ENCODE measurements at places on chromosomes 2 and 18.

- DNase-seq, result no peak
Observed at GRCh38 chr2:148255929-148256328, 235.0 kb downstream of the MBD5 start.

GRCh38 chr2:195861821-195862220 is 204.8 kb downstream of the SLC39A10 start:
- no peak for DNase-seq

- no peak for DNase-seq
Observed at GRCh38 chr2:233705911-233706506, 6.7 kb upstream of the UGT1A5 start.

DNA sequence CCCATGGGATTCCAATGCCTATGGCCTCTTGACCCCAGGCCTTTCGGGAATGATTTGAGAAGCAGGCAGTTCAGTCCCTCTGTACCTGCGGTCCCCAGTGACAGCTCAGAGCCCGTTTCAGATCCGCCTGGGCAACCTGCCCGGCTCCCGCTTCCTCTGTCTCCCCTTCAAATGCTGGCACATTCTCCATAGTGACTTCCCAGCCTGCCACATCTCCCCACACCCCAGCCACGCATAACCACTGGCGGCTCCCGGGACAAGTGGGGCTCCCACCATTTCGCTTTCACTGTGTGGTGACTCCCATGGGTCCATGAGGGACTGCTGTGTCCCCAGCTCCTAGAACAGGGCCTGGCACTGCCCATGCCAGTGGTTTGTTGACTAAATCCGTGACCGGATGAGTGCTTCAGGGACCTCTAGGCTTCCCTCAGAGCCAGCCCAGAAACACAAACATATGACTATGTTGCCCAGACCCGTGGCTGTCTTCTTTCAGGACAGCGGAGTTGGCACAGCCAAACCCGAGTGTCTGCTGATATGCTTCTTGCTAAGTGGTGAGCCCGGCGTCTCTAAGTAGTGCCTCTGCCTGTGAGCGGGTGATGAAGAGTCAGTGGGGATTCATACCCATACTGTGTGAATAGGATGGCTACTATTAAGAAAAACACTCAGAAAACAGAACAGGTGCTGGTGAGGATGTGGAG is 91.2 kb downstream of the GLI2 start:
- DNase-seq, result peak; percentile 41

DNA sequence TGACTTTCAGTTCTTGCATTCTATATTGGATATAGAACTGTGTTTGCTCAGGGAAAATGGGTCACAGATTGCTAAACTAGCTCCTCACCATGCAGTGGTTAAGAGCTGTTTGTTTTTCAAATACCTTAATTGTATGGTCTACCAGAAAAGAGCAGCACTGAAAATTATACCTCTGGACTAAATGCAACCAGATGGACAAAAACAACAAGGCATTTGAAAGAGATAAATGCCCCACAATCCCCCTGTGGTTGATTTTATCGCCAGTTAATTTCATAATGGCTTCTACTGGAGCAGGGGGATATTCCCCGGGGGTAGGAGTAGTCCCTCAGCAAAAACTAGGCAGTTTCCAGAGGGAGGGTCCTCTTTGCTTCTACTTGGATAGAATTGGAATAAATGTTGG is 267.9 kb upstream of the TNP1 start:
- no peak for DNase-seq

DNA sequence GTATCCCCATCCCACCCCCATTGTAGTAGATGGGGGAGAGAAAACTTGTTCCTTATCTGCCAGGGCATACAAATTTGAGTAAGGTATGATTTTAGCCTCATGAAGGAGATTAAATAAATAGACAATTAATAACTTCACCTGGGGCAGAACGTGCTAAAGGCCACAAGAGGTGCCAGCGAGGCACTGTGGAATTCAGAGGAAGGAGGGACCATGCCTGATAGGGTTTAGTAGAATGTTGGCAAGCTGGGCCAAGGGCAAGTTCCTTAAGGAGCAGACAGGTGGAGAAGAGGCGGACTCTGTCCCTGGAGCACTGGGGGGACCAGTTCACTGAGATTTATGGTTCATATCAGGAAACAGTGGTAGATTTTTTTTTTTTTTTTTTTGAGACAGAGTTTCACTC is 22.5 kb downstream of the STAMBP start:
- DNase-seq, result peak; percentile 82

DNA sequence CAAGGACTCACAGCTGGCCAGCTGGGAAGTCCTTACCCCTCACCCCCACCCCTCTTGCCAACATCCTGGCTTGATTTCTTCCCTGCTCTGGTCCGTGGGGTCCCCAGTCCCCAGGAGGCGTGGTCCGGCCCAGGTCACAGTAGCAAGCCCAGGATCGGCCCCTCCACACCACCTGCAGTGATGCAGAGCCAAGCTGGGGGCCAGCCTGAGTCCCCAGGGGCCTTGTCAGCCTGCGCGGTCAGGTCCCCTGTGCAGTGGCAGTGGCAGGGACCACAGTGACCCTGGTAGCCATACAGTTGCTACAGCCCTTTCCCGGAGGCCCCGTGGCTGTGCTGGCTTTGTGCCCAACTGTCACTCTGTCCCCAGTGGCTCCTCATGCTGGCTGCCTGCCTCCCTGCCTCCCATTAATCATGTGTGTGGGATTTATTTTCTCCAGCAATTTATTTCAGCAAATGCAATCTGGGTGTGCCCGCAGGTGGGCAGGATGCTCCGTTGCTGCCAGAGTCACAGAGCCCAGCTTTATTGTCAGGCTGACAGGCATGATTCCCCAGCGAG is 8.8 kb upstream of the PRSS56 start:
- DNase-seq, result no peak

- no peak for DNase-seq
Observed at GRCh38 chr18:2326999-2327398, 244.3 kb downstream of the METTL4 start.

DNA sequence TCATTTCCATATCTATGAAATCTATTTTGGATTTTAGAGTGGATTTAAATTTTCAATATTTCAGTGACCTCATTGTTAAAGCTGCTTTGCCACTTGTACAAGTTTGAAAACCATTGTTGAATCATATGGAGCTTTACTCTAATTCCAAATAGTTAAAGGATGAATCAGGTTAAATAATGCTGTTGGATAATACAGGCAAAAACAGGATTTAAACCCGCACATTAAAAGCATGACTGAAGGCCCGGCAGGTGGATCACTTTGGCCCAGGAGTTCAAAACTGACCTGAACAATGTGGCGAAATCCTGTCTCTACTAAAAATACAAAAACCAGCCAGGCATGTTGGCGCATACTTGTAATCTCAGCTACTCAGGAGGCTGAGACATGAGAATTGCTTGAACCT is 68.3 kb downstream of the RIF1 start:
- no peak for DNase-seq

Measured in Peyer's patch (tissue), 4 donors.